CD4-positive, CD25-positive, alpha-beta regulatory T cell (primary cell): ENCODE measurements at places on chromosomes 3 and 15.

DNA sequence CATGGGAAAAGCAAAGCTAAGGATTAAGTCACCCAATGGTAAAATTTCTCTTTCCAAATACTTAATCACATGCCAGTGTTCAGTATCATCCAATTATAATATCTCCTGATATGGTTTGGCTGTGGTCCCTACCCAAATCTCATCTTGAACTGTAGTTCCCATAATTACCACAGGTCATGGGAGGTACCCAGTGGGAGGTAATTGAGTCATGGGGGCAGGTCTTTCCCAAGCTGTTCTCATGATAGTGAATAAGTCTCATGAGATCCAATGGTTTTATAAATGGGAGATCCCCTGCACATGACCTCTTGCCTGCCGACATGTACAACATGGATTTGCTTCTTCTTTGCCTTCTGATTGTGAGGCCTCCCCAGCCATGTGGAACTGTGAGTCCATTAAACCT lies 26.1 kb upstream of the NMB start:
- no peak for DNase-seq

- DNase-seq = no peak
Measured at GRCh38 chr3:135097276-135097946, 302.4 kb downstream of the EPHB1 start.

DNA sequence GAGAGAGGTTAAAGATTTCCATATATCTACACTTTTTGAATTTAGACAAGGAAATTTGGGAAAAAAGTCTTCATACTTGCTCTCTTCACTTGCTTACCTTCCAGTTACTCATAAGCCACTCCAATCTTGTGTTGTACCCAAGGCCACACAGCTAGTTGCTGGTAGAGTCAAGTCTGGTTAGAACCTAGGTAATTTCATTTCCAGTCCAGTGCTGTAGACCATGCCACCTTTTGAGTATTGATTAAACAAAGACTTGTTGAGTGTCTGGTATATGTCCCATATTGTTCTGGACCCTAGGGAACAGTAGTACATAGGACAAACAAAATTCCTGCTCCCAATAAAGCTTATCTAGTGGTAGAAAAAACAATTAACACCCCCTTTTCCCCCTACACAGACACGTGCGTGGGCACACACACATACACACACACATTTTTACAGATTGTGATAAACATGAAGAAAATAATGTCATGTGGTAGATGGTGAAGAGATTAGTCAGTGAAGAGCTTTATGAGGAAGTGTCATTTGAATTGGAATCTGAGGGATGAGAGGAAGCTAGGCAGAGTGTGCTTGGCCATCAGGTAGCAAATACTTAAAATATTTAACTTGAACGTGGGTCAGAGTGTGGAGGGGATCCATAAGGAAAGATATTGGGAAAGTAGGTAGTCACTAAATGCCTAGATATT lies 2.1 kb downstream of the CMC1 start:
- DNase-seq = no peak

DNA sequence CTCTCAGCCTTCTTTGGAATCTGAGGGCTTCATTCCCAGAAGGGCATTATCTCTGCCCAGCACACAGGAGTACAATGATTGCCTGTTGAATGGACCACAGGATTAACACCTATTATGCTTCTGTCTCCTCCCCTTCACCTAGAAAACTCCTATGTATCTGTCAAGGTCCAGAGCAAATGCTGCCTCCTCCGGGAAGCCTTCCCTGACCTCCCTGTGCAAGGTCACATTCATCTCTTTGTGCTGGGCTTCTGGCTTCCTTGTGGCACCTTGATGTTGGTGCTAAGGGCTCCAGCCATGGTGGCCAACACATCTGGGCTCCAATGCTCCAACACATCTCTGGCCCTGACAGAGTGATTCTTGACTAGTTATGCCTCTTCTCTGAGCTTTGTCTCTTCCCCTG lies 49.9 kb upstream of the ATP2B2 start:
- DNase-seq = no peak

DNA sequence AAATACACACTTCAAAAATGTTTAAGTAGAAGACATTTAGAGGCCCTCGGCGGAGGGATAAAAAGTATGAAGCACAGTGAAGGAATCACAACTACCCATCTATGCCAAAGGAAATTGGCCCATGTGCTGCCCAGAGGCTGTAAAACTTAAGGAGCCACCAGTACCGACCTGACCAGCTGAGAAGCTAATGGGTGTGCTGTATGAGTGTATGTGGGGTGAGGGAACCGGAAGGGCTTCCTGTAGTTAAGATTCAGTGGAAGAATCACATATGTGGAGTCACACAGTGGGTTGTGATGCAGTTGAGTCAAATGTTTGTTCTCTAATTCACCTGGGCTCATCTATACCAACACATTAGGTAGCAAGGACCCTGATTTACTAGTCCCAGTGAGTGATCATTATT lies 516.0 kb upstream of the IL12A start:
- no peak for DNase-seq

- no peak for DNase-seq
Measured at GRCh38 chr3:107001635-107002034, 375.6 kb upstream of the CCDC54 start.

GRCh38 chr3:171586274-171586673 lies 126.1 kb upstream of the TNIK start:
- no peak for DNase-seq

DNA sequence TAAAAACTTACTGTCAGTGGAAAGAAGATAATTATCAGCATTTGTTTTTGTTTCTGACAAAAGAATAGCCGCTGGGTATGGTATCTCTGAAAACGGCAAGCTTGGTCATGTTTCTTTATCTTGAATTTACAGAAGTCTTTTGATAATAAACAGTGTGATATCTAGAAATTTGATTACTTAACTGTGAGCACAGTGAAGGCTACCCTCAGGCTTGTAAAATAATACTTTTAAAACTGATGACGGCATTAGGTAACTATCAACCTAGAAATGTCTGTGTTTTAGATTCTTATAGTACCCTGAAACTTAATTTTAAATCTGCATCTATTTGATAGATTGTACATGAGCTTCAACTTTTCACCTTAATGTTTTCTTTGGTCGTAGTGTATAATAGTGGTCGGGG lies 43.4 kb downstream of the NSUN3 start:
- DNase-seq = no peak

DNA sequence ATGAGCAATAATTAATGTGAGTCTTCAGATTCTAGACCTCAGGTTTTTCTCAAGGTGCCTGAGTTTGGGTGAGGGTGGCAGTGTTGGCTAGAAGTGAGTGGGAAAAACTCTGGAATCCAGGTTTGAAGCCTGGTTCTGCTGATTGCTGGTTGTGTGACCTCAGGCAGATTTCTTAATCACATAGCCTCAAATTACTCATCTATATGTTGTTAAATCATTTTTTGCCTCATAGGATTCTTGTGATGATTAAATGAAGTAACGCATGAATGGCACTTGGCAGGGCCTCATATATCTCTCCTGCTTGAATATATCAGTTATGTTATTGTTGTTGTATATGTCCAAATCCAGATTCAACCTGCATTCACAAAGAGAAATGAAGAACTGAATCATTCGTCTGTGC lies 60.5 kb downstream of the NR2F2 start:
- DNase-seq = no peak

- no peak for DNase-seq
Measured at GRCh38 chr3:188453431-188454384, 299.8 kb downstream of the LPP start.
